ENCODE measurements at places on chromosomes 7 and 10.

DNA sequence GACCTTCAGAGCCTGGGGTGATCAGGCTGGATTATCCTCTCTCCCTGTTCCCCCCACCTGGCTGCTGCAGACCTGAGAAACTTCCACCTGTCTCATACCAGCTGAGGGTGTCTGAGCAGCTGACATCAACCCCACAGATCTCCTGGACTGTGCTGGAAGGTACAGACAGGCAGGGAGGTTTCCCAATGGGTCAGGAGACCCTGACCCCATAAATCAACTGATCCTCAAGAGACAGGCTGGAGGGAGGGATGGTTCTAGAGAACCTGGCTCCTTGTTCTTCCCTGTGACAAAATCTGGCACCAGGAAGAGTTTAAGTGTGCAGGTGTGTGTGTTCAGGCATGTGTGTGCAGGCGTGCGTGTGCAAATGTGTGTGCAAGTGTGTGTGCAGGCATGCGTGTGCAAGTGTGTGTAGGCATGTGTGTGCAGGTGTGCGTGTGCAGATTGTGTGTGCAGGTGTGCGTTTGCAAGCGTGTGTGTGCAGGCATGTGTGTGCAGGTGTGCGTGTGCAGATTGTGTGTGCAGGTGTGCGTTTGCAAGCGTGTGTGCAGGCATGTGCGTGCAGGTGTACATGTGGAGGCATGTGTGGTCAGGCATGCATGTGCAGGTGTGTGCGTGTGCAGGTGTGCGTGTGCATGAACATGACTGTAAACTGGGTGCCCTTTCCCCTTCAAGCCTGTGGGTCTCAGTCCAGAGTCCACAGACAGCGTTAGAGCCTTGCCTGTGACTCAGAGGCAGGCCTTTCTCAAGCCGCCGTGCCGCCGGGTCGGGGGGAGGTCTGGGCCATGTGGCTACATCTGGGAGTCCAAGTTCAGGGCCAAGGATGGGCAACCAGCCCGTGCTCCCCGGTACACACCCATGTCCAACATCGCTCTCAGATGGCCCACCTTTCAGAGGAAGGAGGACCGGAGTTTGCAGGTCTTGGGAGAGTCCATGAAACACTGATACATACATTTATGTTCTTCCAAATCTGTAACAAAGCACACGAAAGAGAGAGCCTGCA lies 50.1 kb upstream of the ELN start:
- DNase-seq = no peak

GRCh38 chr10:97852840-97853405 lies 3.3 kb downstream of the GOLGA7B start:
- DNase-seq = no peak

- no peak for DNase-seq
These were observed 48.1 kb downstream of the GNAI1 start for GRCh38 chr7:80182630-80183276.

GRCh38 chr7:2117646-2118045 lies 115.1 kb downstream of the MAD1L1 start:
- no peak for DNase-seq

GRCh38 chr7:3000566-3000965 lies 43.1 kb downstream of the CARD11 start:
- DNase-seq = no peak

DNA sequence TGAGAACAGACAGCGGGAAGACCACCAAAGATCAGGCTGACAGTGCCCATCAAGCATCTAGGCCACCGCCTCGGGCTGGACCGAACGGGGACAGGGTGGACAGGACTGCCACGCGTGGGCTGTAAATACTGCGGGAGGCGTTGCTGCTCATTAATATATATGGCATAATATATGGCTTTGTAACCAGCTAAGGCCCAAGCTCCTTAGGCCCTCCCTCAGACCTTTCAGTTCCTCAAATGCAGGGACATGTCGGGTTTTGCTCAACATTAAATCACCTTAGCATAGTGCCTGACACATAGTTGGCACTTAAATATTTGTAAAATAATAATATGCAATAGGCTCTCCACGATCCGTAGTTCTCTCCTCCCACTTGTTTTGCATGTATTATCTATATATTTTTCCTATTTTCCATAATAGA lies 402 bp upstream of the TMEM168 start:
- DNase-seq = no peak

GRCh38 chr10:6537770-6538169 lies 42.3 kb downstream of the PRKCQ start:
- DNase-seq = no peak

GRCh38 chr7:94738071-94738470 lies 82.1 kb upstream of the SGCE start:
- no peak for DNase-seq

- DNase-seq = no peak
These were observed 12.5 kb upstream of the CUX1 start for GRCh38 chr7:101804967-101805366.

GRCh38 chr10:78702876-78703275 lies 365.9 kb upstream of the ZMIZ1 start:
- DNase-seq = no peak

DNA sequence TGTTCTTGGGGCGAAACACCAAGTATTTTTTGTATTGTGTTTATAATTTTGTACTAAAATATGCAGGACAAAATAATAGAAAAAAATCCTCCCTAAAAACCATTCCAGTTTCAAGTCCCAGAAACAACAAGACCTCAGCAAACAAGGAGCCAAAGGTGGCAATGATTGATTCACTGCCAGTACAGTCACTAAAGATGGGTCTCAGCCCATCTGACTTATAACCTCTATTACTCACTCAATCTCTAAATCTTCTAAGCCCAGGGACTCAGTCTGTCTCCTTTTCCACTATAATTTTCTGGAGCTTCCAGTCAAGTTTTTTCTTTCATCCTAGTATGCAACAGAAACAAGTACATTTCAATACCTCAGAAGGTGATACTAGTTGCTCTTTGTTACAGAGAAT lies 33.3 kb downstream of the SNX13 start:
- no peak for DNase-seq

DNA sequence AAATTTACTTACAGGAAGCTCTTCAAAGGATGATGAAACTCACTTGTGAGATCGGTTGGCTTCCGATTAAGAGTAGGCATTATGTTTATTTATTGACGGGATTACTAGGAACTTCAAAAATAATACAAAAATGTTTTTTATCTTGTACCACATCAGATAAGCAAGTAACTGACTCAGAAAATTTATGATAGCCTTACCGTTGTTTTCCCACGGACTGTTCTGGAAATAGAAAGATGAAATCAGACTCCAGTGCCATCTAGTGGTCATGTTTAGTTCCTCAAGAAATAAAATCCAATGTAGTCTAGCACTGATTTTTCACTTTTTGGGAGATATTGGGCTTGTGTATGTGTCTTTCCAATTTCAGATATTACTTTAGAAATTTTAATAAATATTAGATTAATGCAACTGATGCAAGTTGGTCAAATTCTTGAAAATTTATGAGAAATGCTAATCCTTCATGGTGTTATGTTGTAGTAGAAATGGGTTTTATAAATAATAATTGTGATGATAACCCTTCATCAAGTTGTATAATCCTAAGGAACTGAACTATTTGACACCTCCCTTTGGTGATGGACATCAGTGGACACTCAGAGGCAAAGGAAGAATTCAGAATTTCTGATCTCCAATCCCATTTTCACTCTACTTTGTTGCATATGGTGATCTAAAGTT lies 168.8 kb downstream of the TMEM26 start:
- no peak for DNase-seq
